Glutamatergic neuron (in vitro differentiated cells): ENCODE measurements at places on chromosomes 12 and 14.

DNA sequence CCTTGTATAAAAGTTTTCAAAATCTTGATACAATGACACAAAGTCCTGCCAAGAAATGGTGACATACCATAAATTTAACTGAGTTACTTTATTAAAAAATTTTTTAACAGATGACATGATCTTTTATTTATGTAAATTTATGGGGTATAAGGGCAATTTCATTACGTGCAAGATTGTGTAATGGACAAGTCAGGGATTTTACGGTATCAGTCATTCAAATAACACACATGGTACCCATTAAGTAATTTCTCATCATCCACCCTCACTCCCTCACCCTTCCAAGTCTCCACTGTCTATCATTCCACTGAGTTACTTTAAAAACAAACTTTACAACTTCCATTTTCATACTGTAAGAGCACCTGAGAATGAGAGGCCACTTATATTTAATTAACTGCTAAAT is 37.4 kb downstream of the SPTLC2 start:
- no peak for DNase-seq

GRCh38 chr14:93281937-93282336 is 50.9 kb downstream of the BTBD7 start:
- DNase-seq = no peak

GRCh38 chr12:3200814-3201233 is 123.6 kb downstream of the TSPAN9 start:
- peak; percentile 39 for DNase-seq

GRCh38 chr12:68686262-68686594 is 550 bp upstream of the NUP107 start:
- DNase-seq = no peak

DNA sequence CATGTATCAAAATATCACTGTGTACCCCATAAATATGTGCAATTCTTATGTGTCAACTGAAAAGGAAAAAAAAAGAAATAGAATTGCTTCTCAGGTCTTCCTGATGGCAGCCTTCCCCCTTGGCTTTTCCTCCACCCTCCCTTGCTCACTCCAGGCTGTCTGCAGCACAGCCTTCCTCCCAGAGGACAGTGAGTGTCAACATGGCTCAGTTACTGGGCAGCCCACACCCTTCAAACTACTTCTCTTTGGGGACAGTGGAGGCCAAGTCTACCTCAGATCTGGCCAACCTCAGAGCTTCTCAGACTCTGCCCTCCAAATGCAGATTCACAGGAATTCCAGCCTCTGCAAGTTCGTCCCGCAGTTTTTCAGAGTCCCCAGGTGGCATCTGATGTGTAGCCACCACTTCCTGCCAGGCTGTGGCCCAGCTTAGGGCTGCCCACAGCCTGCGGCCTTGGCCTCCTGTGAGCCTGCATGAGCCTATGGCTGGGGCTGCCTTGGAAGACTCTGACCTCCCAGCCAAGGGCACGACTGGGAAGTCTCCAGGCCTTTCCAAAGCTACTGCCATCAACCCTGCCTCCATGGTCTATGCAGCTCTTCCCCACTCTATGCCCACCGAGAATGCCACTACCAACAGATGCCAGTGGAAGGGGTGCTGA is 148.0 kb upstream of the PWP1 start:
- no peak for DNase-seq

GRCh38 chr14:54211551-54212308 is 185.1 kb upstream of the CDKN3 start:
- DNase-seq = no peak

DNA sequence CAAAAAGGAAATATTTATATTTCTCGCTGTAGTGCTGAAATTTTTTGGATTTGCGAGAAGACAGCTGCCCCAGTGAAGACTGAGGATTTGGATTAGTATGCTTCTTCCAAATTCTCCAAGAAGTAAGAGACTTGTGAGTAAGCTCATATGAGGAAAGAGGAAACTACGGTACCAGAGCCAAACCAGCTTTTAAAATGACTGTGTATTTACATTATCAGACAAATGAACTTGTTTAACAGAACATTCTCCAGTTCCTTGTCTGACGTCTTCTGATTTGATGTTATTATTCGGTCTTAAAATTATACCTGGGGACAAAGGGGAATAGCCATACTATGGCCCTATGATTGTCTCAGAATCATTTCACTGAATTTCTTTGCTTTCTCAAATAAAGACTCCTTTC is 8.0 kb downstream of the CLEC12B start:
- no peak for DNase-seq
